Suppressor macrophage treated with lipopolysaccharide for 4 hours (primary cell): ENCODE measurements at places on chromosomes 1 and 21.

GRCh38 chr21:43282358-43283120, 113.7 kb downstream of the CRYAA start:
- no peak for DNase-seq

DNA sequence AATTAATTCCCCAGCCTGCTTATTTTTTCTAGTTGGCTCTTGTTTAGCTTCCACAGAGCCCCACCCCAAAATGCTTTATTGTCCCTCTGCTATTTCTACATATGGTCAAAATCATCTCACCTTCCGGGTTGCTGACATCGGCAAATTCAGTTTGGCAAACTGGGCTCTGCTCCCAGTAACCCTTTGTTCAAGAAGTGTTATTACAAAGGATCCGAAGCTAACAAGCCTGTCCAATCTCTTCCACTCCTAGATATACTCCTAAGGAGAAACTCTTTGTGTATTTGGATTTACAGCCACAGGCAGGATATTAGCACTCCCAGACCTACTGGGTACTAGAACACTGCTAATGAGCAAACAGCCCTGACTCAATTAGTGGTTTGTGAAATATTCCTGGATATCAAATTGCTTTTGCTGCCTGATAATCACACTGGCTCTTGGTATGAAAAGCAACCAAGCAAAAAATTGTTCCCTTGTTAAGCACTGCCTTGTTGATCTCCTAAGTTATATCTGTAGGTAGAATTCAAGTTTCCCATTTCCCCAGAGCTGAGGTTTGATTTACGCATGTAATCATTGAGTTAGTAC, 4.0 kb downstream of the JUN start:
- DNase-seq = peak; percentile 16

- no peak for DNase-seq
These were observed 43.3 kb upstream of the SOD1 start for GRCh38 chr21:31616216-31616615.

GRCh38 chr1:112513112-112513870, 4.5 kb downstream of the WNT2B start:
- no peak for DNase-seq

GRCh38 chr1:241048622-241049021, 308.4 kb downstream of the RGS7 start:
- no peak for DNase-seq
